CD4-positive, alpha-beta T cell treated with Interleukin-6 for 4 hours (primary cell): ENCODE measurements at places on chromosomes 1 and 21.

DNA sequence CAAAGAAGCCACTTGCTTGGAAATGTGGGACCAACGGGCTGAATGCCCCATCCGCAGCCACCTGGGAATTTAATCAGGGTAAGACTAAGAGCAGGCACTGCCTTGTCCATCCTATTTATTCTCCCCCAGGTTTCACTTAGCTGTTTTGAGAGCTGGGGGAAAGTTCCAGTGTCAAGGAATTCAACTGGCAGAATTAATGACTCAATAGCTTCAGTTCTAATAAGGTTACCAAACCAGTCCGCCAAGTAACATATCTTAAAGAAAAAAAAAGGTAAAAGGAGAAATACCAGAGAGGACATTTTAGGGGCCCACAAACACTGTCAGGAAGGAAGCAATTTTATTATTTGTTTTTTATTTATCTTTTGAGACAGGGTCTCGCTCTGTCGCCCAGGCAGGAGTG, 157.6 kb upstream of the SOD1 start:
- no peak for DNase-seq

- no peak for DNase-seq
Observed at GRCh38 chr1:92503926-92504285, 17.2 kb upstream of the GFI1 start.

DNA sequence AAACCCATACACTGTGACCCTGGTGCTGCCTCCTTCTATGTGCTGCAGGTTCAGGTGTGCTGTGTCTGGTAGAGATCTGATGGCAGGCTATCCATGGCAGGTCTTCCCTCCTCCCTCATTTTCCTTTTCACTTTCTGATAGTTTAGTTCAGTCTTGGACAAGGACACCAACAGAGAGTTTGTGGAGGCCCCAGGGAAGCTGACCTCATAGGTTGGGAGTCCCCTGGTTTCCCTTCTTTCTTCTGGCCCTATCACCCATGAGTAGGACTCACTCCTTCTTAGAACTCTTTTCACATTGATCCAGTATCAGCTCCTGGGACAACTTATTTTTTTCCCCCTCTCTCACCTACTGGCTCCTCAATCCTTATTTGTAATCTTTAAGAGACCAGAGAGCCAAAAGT, 8.3 kb downstream of the GRHL3 start:
- no peak for DNase-seq

GRCh38 chr21:14833666-14834351, 231.0 kb downstream of the NRIP1 start:
- DNase-seq = no peak

GRCh38 chr21:26806801-26807295, 38.4 kb downstream of the ADAMTS1 start:
- DNase-seq = no peak

DNA sequence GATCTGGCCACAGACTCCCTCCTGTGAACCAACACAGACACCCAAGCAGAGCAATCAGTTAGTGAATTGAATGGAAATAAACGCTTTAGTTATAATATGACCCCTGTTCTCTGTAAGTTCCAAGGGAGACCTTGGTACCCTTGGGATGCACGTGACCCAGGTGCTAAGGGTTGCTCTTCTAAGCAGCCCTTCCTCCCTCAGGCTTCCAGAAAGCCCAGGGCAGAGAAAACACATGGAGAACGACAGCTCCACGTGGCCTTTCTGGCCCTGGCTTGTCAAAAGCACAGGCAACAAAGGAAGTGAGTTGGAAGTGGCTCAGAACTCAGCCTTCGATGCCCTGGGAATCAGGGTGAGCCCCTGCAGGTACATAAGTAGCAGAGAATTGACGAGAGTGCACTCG, 57.4 kb downstream of the LACTBL1 start:
- no peak for DNase-seq

DNA sequence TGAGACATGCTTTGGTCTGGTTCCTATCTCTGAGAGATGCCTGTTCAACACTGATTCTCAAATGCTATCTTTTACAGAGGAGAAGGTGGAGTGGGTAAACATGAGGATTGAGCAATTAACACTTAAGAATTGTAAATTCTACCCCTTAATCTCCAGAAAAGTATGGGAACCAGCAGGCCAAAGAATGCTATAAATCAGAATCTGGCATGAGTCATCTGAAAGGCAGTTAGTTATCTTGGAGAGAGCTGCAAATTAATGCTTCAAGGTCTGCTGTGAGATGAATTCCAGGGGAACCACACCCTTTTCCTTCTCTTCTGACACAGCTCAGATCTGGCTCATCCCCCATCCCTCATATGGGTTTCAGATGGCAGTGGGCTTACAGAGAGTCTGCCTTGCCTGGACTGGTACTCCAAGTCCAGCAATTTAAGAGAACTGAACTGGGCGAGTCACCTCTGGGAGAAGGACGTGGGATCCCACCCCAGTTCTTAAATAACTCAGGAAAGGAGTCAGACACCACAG, 5.2 kb downstream of the S100A10 start:
- no peak for DNase-seq

DNA sequence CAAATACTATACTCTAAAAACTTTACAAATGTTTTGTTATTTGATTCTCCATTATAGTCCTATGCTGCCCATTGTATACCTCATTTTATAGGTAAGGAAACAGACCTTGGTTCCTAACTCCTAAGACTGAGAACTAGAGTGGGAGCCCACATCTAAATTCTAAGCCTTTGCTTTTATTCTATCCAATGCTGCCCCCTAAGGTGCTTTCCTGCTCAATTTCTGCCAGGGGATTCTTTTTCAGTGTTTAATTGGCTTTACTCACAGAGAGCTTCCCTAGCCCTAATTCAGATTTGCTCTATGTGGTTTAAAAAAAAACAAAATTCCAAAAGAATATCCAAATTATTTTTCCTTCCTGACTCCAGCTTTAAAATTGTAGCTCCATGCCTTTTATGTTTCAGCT, 64.5 kb downstream of the KIF14 start:
- DNase-seq = no peak
